ENCODE measurements at places on chromosomes 16 and 17. TPM values are rescaled to one million over a fixed set of nuclear protein-coding genes. Genes with fewer than 3 reads are reported as not detected.
A peak's percentile ranks its signal among the peaks of the same experiment; 100 is the strongest.

Gene KRTAP16-1
- total RNA-seq, result not detected

Gene ARHGAP23
- total RNA-seq, result 0.04 TPM

Gene NKD1
- total RNA-seq, result not detected

DNA sequence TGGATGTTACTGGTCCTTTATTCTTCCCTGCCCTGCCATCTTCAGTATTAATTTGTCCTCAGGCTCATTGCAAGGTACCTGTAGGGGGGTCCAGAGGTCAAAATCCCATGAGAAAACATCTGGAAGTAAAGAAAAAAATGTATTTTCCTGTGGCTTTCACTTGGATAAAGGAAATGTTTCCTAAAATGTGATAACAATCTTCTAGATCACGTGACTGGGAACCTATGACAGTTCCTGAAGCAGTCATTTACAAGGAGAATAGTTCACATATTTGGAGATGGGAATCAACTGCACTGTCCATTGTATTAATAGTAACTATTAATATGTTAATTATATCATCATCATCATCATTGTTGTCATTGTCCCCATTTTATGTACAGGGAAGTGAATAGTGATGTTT lies 915.1 kb upstream of the EEF2KMT start:
- no peaks in the 10 kb centered on the region for H3K36me3 ChIP-seq
- no peak overlapping the region for H3K4me3 ChIP-seq
- no peaks in the 10 kb centered on the region for H3K4me1 ChIP-seq
- no peaks in the 10 kb centered on the region for H3K27me3 ChIP-seq
- no peak overlapping the region for H3K27ac ChIP-seq

GRCh38 chr16:86740906-86741799 lies 162.8 kb downstream of the FOXL1 start:
- DNase-seq, result no peak
- H3K4me3 ChIP-seq, result no peak overlapping the region
- no peaks in the 10 kb centered on the region for H3K27me3 ChIP-seq
- H3K4me1 ChIP-seq, result no peaks in the 10 kb centered on the region

DNA sequence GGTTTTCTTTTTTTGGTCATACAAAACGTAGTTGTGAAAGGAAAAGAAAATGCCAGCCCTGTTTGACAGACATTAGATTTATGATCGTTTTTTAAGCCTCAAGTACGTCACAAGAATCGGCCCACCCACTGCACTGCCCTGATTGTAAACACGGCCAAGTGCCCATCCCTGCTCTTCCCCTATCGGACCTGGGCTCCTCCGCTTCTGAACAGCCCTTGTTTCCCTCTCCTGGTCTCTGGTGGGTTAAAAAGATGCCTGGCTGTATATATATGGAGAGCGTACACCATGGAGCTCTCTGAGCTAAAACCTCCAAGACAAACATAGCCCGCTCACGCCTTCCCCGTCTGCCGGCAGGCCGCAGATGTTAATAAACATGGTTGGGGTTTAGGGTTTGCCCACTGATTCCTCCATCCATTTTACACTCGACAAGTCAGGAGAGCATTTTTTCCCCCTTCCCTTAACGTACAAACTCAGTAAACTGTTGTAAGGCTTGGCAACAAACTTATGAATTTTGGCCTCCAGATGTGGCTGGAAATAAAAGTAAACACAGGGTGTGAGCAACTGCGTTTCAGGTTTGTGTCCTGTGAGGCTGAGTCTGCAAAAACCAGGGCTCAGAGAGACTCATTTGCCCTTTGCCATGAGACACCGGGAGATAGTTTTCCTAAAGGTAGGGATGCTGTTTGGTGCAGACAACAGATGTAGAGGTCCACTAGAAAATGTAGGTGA lies 325.9 kb downstream of the SOX9 start:
- H3K36me3 ChIP-seq, result no peaks in the 10 kb centered on the region
- no peaks in the 10 kb centered on the region for H3K4me1 ChIP-seq
- no peak overlapping the region for H3K4me3 ChIP-seq
- H3K27ac ChIP-seq, result no peak overlapping the region
- H3K27me3 ChIP-seq, result no peaks in the 10 kb centered on the region
- DNase-seq, result no peak

GRCh38 chr16:11752856-11753255 lies 10.2 kb upstream of the TXNDC11 start:
- peaks cover 48% of the 10 kb centered on the region for H3K36me3 ChIP-seq
- no peak overlapping the region for H3K4me3 ChIP-seq
- no peaks in the 10 kb centered on the region for H3K27me3 ChIP-seq
- H3K27ac ChIP-seq, result no peak overlapping the region
- H3K4me1 ChIP-seq, result no peaks in the 10 kb centered on the region

- no peaks in the 10 kb centered on the region for H3K36me3 ChIP-seq
- no peaks in the 10 kb centered on the region for H3K27me3 ChIP-seq
- no peak for DNase-seq
- no peak overlapping the region for H3K4me3 ChIP-seq
- no peaks in the 10 kb centered on the region for H3K4me1 ChIP-seq
Measured at GRCh38 chr17:44979426-44979995, 11.4 kb upstream of the C1QL1 start.

DNA sequence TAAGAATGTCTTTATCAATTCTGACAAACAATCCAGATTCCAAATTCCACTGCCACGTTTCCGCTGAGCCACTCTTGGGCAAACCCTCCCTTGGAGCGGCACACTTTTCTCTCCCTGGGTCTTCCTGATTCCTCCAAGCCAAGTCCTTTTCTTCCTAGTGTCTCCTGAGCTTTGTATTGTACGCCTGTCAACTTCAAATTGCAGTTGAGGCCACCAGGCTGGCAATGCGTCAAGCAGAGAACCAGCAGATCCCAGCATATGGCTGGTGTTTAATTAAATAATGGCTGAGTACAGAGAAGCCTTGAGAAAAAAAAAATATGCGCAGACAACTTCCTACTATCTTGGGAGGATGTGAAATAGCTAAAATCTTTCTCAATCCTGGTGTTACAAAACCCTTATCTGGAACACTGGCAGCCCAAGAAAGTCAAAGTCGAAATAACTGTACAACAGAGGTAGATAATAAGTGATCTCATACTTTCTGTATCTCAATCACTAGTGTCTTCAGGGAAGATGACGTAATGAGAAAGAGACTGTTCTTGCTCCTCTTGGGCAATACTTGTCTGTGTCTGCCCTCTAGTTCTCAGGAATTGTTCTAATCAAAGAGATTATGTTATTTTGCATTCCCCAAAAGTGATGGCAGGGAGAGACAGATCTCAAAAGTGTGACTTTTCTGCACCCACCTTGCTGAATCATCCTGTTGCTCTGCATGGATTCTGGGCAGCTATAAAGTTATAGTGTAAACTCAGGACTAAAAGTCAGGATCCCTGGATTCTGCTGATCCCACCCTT lies 15.0 kb downstream of the SMIM36 start:
- DNase-seq, result peak; percentile 33
- no peaks in the 10 kb centered on the region for H3K27me3 ChIP-seq
- H3K36me3 ChIP-seq, result no peaks in the 10 kb centered on the region
- no peak overlapping the region for H3K4me3 ChIP-seq
- no peaks in the 10 kb centered on the region for H3K4me1 ChIP-seq

DNA sequence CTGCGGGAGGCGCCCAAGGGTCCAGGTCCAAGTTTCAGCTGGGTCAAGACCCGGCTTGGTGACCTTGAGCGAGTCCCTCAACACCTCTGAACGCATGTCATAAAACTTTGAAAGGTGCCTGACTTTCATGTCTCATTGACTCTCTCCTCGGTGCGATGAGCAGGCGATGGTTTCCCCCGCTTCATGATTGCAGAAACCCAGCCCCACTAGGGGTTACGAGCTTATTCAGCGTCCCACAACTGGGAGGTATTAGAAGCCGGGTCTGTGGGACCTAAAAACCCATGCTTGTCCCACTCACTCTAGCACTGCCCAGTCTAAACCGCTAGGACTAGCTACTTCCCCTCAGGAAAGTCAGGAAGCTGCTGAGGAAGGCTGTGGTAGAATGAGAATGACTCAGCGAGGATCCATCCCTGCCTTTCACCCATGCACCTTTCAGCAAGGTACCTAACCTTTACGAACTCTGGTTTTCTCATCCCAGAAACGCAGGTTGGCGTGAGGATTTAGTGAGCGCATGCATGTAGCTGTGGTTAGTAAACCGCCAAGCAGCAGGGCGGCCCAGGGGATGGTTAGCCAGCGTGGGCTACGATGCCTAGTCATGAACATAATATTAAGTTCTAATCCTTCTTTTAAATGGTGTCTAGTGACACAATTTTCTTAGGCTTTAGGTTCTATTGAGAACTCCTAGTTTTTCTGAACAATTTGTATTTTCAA lies 26.2 kb upstream of the RFFL start:
- peaks cover 20% of the 10 kb centered on the region for H3K4me1 ChIP-seq
- H3K27ac ChIP-seq, result no peak overlapping the region
- no peaks in the 10 kb centered on the region for H3K36me3 ChIP-seq
- H3K27me3 ChIP-seq, result no peaks in the 10 kb centered on the region

DNA sequence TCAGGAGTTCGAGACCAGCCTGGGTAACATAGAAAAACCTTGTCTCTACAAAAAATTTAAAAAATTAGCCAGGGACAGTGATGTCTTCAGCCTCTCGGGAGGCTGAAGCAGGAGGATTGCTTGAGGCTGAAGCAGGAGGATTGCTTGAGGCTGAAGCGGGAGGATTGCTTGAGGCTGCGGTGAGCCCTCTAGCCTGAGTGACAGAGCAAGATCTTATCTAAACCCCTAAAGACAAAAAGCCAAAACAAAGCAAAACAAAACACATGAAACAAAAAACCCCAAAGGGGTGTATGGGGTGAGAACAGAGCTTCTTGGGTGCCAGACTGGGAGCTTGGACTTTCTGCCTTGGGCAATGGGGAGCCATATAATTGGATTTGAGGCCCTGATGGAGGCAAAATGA lies 2.6 kb downstream of the SPNS3 start:
- H3K4me3 ChIP-seq, result no peak overlapping the region
- DNase-seq, result no peak
- H3K4me1 ChIP-seq, result peaks cover 6% of the 10 kb centered on the region
- no peaks in the 10 kb centered on the region for H3K27me3 ChIP-seq
- no peaks in the 10 kb centered on the region for H3K36me3 ChIP-seq

DNA sequence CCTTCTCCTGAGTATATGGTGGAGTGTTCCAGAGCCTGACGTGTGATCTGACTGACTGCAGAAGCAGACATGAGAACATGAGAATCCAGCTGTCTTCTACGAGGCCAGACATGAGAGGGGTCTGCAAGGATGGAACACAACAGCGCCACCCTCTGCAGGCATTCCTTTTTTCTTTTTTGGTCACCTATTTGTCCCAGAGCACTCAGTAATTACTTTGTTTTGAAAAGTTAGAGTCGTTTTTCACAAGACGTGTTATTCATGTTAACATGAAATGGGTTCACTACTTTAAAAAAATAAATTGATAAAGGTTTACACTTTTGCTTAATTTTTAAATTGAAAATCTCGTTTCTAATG lies 43.8 kb upstream of the ATP2A3 start:
- DNase-seq, result no peak
- no peaks in the 10 kb centered on the region for H3K27me3 ChIP-seq
- H3K4me3 ChIP-seq, result no peak overlapping the region
- peaks cover 7% of the 10 kb centered on the region for H3K36me3 ChIP-seq

- H3K27ac ChIP-seq, result no peak overlapping the region
- peaks cover 11% of the 10 kb centered on the region for H3K4me1 ChIP-seq
- no peaks in the 10 kb centered on the region for H3K36me3 ChIP-seq
- no peak overlapping the region for H3K4me3 ChIP-seq
- H3K27me3 ChIP-seq, result 0 out of 2 replicates have a peak, but pooled peaks cover 2% of the 10 kb centered on the region
Measured at GRCh38 chr17:64001763-64002529, 3.8 kb downstream of the PRR29 start.

DNA sequence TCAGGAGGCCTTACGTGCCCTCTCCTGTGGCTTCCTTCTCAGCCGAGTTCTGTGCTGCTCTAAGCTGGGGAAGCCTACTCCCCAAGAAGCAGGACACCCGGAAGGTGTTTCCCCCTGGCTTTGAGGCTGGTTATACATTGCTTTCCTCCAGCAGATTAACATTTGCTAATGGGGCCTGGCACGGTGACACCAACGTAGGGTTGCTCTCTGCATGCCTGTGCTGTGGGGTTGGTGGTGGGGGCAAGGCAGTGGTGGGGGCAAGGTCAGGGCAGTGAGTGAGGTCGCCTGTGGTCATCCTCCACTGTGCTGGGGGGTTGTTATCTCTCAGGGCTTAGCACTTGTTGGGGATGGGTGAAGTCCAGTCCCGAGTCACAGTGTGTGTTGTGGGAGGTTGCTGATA lies 4.2 kb downstream of the USP6 start:
- no peak overlapping the region for H3K27ac ChIP-seq
- no peak for DNase-seq
- H3K4me3 ChIP-seq, result no peak overlapping the region
- no peaks in the 10 kb centered on the region for H3K27me3 ChIP-seq
- H3K4me1 ChIP-seq, result no peaks in the 10 kb centered on the region

Data from Karpas-422 (cell line).